ENCODE measurements at places on chromosomes 2 and 18.

DNA sequence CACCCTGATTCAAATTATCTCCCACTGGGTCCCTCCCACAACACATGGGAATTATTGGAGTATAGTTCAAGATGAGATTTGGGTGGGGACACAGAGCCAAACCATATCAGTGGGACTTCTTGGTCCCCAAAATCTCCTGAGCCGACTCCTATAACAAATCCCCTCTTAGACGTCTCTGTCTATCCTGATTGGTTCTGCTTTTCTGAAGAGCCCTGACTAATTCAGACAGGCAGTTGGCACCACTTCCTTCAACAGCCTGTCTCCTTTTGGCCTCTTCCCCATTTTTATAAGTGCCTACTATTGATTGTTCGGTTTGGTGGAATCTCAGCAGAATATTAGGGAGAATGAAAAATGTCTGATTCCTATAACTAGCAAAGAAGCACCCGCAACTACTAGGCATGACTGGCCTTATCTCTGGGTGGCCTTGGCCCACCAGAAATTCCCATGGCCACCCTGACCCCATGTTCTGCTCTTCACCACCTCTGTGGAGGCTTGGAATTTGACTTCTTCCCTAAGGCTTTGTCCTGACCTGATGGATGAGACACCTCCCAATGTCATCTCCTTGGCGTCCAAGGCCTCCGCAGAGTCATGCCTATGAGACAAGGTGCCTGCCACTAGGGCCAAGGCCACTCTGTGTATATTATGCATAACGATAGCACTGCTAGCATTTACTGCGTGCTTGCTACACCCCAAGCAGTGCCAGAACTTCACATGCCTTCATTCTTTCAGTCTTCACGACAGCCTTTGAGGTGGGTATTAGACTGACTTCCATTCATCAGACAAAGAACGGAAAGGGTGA lies 218.9 kb upstream of the COPS8 start:
- DNase-seq: no peak

DNA sequence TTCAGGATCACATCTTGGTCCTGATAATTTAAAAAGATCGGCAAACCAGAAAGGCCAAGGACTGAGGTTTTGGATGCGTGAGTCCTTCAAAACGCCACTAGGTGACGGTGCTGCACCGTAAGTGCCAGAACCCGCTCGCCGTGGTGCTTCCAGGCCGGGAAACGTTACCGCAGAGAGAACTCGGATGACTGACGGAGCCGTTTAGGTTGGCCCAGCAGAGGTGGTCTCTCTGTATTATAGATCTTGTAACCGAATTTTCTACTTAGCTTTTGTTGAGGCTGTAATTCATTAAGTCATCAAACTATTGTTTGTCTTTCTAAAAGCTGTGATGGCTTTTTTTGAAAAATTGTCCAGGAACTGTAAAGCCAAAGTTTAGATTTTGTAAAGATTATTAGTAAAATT lies 39.8 kb upstream of the ADCYAP1 start:
- peak; percentile 76 for DNase-seq

DNA sequence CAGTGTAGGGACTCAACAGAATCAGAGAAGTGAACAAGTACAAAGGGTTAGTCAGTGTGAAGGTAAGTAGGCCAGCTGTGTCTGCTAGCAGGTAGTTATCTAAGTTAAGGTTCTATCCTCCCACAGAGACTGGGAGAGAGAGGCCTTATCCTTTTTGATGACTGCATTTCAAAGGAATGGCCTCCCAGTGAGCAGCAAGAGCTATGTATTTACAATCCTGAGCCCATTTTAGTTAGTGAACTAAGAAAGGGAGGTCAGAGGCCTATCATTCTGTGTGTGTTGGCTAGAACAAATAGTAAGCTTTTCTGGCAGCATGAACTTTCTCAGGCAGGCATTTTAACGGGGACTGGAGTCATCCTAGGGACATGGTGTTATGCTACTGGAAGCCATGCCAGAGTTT lies 182.9 kb downstream of the VWC2L start:
- no peak for DNase-seq

- no peak for DNase-seq
These were observed 27.8 kb downstream of the WDR7 start for GRCh38 chr18:56678836-56679565.

DNA sequence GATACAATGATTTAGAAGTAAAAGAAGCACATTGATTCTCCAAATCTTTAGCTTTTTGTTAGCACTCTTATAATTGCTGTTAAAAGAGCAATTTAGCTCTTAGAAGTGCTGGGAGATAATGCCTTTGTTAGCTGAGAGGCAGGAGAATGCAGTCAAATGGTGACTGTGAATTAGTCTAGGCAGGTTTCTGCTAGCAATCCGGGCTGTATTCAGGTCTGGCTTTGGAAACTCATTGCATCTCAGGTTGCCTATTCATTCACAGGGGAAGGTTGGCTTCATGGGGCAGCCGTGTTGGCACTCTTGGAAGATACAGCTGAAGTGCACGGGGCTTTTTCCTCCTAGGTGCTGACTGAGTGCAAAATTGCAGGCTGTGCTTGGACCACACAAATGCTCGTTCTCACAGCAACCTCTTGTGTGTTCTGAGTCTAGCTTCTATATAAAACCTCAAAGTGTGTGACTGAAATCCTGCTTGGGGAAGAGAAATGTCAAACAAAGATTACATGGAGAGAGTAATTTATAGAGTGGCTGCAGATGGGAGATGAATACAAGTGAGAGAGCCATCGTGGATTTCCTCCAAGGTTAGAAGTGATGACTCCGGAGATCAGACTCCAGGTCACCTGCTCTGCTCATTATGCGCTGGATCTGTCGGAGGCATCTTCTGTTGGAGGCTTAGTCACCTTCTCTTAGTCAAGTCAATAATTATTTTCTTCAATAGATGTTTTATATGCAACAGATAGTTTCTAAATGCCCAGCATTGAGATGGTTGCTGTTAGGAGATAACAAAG lies 167.8 kb downstream of the PMAIP1 start:
- no peak for DNase-seq

GRCh38 chr18:72993250-72993649 lies 125.5 kb upstream of the NETO1 start:
- DNase-seq: no peak

DNA sequence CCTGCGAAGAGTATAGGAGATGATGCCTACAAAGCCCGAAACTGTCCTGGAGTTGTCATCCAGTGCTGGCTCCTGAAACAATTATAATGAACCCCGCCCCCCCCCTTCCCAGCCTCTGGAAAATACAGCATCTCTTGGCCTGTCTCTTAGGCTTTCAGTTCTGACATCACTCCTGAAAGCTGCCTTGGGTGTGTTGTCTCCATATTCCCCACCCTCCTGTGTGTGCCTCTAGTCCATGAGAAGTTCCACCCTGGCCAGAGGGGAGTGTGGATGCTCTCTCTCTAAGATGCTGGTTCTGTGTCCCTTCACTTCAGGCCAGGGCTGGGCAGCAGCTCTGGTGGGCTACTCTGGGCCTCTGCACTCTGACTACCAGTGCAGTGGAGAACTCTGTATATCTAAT lies 58.9 kb upstream of the TGFA start:
- DNase-seq: no peak
